NCI-H1092 treated with DMSO at 0.1 percent for 48 hours (cell line): ENCODE measurements at places on chromosomes 16 and 17.

GRCh38 chr17:72361892-72362291 lies 241.1 kb downstream of the SOX9 start:
- DNase-seq, result no peak

- peak; percentile 6 for DNase-seq
Measured at GRCh38 chr17:69524854-69525253, 110.4 kb downstream of the MAP2K6 start.

GRCh38 chr17:43363181-43363925 lies 35.4 kb upstream of the ARL4D start:
- no peak for DNase-seq

- peak; percentile 39 for DNase-seq
Measured at GRCh38 chr17:44350733-44351226, 5.7 kb downstream of the GRN start.
